ENCODE measurements at places on chromosomes 1 and 21.

GRCh38 chr1:21882721-21883415 lies 54.2 kb downstream of the HSPG2 start:
- DNase-seq = no peak

DNA sequence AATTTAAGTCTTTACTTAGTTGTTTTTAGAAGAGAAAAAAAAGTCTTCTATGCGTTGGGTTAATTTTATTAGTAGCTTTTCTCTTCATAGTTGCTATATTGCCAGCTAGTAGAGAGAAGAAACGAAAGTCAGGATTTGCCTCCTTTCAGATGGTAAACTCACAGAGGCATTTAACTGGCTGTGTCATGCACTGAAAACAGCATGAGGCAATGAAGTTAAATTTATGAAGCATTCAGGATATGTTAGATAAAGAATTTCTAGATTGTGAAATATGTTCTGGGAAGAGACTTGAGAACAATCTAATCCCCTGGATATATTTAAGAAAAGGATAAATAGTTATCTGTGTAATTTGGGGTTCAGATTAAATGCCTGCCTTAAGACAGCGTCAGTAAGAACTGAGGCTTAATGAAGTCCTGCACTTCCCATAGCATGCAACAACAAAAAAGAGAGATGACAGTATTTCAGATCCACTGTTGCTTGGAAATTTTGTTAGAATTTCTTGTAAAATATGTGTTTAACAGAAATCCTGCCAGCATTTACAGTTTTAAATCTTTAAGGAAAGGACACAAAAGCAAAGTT lies 1.7 kb downstream of the ANGPTL1 start:
- DNase-seq = no peak

- DNase-seq = no peak
Observed at GRCh38 chr1:147486876-147487656, 54.2 kb upstream of the BCL9 start.

DNA sequence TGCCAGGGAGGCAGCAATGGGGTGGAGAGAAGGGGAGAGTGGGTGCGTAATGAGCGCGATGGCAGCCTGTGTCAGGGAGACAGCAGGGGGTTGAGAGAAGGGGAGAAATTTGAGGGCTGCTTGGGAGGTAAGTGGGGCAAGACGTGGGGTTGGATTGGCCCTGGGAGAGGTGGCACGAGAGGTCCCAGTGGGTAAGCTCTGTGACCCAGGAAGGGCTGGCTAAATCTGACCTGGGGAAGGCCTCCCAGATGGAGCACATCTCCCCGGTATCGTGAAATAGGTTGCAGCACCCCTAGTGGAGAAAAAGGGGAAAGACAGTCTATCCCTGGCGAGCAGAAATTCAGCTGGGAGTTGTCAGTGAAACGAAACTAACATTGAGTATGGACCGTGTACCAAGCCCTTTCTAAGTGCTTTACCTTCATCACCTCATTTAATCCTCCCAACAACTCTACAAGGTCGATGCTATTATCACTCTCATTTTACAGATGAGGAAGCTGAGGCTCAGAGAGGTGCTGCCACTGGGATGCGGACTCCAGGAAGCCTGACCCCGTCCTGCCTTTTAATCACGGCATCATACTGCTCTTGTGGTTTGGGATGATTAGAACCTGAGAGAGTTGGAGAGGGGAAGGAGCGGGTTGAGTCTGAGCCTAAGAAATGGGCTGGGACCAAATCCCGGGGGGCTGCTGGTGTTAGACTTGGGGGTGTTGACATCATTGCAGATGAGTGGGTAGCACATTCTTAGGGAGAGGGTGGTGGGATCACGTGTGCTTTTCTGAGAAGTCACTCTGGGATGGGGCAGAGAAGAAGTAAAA lies 56.6 kb upstream of the RPL11 start:
- no peak for DNase-seq

GRCh38 chr1:193103759-193104501 lies 1.3 kb downstream of the GLRX2 start:
- no peak for DNase-seq

DNA sequence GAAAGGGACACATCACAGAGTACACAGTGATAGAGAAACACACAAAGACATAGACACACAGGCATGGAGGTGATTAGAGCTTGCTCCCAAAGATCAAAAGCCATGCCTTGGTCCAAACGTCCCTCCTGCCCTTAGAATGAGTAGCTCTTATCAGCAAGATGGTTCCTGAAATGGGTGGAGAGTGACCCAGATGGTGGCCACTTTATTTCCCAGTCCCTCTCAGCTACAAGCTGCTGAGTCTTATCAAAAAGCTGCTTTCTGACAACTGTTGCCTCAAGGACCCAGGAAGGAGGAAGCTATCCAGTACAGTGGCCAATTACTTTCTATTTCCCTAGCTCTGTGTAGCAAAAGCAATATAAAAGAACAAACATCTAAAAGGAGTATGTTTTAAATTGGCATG lies 7.7 kb upstream of the CLCA1 start:
- no peak for DNase-seq

DNA sequence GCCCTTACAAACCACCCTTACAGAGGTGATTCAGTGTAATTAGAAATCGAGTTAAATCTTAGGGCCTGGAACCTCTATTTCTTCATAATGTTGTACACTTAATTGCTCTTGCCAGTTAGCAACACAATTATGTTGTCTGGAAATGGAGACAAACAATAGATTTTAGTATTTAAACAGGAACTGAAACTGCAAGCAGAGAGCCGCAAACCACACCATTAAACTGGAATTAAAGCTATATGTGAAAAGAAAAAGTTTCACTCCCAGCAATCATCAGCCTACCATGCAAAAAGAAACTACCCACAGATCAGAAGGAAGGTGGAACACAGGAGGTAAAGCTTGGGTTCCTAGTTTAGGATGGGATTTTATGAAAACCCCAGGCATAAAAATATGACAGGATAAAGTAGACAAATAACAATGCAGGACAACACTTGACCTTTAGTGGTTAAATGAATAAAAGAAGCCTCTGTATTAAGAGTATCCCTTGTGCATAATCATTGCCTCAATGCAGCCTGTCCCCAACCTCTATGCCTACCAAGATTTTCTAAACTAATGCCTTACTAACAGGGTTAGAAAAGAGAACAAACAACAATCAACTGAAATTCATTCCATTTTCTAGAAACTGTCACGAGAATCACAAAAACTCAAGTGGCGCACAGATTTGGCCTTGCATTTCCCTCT lies 304.3 kb upstream of the ESRRG start:
- no peak for DNase-seq

DNA sequence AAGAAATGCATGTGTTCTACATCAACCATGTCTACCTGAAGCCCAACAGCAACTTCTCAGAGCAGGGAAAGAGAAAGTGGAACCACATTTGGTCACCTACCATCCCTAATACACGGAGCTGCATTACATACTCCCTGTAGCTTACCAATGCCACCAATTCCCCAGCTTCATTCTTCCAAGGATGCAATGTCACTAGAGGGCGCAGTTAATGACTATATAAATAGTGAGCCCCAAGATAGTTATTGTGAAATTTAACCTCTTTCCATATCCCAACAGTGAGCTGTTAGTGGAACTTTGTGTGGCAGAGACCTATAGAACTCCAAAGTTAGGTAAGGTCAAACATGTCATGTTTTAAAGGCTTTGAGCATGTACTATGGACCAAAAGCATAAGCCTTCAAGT lies 618.3 kb downstream of the SMYD3 start:
- DNase-seq = no peak

- DNase-seq = no peak
Observed at GRCh38 chr1:84721152-84721551, 30.9 kb upstream of the SSX2IP start.

- no peak for DNase-seq
Observed at GRCh38 chr1:119336848-119337247, 31.7 kb upstream of the HAO2 start.

DNA sequence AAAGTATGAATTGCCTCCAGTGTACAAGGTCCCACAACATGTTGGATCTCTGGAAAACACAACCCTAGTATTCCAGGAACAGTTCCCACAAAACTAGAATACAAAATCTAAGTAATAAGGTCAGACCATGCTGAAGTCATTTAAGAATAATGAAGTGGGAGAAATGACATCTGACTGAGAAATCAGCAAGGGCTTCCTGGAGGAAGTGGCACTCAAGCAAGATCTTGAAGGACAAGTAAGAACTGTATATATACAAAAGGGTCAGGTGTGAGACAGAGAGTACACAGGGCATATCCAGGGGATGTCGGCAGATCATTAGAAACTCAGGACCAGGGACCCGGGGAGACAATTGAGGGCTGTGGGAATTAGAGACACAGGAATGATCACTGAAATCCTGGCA lies 18.7 kb downstream of the MIS18A start:
- DNase-seq = no peak

- no peak for DNase-seq
Observed at GRCh38 chr1:938711-939489, 15.2 kb downstream of the SAMD11 start.

- no peak for DNase-seq
Observed at GRCh38 chr1:9201401-9202239, 33.0 kb upstream of the H6PD start.

All from cortex of kidney (tissue), 1 donor.